ENCODE measurements at places on chromosomes 5 and 9.

DNA sequence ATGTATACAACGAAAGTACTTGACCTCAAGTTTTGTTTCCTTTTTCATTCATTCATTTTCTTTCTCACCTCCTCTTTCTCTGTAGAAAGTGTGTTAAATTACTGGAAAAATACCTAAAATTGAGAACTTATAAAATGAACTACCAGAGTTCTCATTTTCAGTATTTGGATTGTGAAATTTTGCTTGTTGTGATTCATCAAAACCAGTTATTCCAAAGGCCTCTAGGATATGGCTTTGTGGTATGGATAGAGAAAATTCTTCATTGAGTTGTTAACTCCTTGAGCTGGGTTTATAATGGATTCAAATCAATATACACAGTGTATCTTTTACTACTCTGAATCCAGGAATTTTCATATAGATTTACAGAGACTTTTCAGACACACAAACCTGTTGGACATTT is 287.6 kb downstream of the KDM4C start:
- no peak for DNase-seq

DNA sequence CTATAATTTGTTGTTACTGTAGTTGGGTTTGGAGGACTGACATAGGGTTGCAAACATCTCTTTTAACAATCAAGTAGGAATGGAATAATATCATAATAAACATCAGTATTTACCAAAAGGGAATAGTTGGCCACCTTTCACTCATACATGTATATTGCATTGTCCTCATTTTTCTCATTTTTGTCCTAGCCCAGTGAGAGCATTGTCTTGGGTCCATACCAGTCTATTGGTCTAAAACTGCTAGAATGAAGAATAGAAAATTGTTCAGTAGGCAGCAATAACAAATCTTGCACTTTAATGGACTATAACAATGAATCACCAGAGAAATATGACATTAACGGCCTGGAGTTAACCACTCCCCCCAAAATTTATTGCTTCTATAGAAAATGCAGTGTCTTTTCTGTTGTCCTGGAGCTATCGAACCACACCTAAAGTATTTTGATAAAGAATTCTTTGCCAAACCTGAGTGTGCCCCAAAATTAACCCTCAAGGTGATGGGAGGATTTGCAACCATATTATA is 80.9 kb upstream of the IL33 start:
- DNase-seq: no peak

DNA sequence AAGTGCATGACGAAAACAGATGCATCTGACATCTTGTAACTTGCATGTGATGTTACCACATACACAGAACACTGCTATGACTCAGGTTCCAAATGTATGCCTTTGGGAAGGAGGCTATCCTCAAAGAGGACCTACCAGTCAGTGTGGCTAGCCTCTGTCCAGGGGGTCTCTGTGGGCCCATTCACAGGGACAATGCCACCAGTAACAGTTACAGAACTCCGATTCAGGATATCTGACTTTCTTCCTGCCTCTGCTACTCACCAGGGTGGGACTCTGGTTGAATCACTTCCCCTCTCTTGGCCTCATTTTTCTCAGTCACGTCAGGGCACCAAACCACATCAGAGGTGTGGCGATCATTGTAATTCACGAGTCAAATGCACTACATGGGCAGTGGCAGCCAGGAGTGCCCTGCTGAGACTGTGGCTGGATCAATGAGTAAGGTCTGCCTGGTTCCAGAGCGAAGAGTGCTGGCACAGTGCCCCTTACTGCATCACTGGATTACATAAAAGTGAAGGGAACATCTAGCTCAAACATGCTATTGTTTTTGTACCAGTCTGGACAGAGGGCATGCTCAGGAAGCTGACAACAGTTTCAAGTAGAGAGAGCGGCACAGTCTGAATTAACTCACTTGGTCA is 13.2 kb downstream of the ATOX1 start:
- DNase-seq: no peak

GRCh38 chr5:67363963-67364362 is 167.4 kb upstream of the CD180 start:
- DNase-seq: no peak

DNA sequence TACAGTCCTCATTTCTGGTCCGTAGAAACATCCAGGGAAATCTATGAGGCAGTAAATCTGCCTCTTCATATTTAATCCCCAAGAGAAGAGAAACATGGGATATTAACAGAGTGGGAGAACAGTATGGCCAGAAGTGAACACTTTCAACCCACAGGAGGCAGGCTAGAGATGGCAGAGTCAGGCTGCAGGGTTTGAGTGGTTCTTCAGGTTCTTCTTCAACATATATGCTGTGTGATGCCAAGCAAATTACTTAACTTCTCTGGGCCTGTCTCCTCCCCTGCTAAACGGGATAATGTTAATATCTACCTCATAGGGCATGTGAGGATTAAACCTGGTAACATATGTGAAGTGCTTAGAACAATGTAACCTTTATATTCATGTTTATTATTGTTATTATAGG is 321.8 kb downstream of the PSAT1 start:
- no peak for DNase-seq

DNA sequence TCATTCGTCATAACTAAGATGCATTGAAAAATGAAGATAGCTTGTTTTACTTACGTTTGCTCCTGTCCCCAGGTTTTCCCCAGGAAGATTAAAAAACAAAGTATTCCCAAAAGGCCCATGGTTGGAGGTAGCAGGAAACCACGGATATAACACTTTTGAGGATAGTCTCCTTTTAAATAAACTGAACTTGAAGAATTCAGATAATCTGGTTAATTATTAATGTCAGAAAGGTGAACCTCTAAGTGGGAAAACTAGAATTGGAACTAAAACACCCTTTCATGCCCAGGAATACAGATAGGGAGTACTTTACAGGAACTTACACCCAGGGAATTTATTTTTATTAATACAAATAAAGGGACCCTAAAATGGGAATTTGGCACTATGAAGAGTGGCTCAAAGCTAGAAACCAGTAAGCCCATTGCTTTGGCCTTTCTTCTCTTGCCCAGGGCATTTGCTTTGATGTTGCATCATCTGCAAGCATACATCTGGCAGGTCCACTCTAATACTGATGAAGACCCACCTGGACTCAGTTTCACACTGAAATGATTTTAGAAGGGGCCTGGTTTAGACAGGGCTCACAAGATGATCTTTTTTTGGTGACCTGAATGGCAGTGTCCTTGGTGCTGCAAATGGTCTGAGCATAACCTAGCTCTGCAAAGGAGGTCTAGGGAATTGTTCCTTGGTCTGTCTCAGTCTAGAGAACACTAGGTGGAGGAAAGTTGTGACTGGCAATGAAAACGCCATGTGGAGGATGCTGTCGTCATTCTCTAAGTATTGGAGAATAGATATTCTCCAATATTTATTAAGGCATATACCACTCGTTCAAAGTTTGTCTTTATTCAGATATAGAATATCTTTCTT is at the start of gene C5:
C5 (minus strand) TSS at position 148 of the 861 bp plus-strand sequence; CDS start at position 119, 29 bp downstream.
- DNase-seq: no peak

- no peak for DNase-seq
Measured at GRCh38 chr5:10172247-10172646, 77.4 kb downstream of the ATPSCKMT start.

DNA sequence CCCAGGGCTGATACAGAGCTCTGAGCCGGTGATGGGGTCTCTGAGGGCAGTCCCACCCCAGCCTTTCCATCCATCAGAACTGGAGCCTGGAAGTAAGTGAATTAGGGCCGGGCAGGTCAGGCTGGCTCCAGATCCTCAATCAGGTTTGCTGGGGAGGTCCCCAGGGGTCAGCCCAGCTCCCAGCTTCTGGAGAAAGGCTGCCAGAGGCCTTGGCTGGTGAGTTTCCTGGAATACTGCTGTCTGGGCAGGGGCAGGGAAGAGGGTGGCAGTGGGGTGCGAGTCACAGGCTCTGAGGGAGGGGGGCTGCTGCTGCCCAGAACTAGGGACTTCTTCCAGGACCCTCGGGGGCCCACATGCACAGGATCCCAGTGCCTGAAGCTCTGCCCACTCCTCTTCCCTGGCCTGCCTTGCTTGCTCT is 200.6 kb upstream of the MVB12B start:
- no peak for DNase-seq

DNA sequence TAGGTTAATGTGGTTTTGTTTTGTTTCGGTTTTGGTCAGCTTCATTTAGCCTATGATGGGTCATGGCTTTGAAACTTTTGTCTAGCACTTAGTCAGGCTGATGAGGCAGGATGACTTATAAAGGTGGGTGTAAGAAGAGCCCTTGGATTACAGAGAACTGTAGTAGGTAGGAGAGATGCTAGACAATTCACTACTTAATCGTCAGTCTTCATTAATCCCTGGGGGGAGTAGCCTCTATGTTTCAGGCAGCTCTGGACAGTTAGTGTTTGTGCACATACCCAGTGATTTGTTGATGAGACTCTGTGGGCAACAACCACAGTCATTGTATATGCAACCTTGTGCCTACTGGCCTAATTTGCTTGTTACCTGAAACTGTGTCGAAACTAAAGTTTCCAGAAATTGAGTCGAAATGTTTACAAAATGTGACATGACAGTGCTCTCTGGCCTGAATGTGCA is 113.3 kb downstream of the MTREX start:
- DNase-seq: no peak

GRCh38 chr5:94784536-94785505 is 166.4 kb downstream of the SLF1 start:
- DNase-seq: no peak

GRCh38 chr9:27445688-27446087 is 78.4 kb upstream of the IFNK start:
- DNase-seq: no peak

DNA sequence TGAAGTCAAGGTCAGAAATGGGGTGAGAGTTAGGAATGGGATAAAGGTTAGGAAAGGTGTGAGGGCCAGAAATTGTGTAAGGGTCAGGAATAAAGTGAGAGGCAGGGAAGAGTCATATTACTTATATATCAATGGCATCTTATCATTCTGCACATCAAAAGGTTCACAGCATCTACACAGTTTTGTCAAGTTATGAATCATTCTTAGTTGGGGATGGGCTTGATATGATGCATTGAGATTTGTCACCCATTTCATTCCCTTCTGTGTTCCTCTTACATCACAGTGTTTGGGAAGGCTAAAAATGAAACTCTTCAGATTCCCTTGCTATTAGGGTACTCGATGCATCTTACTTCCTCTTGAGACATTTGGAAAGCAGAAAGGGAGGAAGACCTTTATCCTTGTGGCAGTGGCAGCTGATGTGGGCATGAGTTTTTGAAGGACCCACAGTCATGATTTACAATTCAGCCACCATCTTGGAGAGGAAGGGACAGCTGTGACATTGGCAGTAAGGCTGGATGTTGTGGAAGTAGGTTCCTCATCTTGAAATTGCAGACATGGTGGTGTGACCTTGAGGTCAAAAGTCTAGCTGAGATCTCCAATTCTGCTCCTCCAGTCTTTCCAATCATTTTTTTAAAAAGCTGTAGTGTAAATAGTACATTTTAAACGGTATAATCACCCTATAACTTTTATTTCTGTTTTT is 24.2 kb upstream of the NPR3 start:
- no peak for DNase-seq

DNA sequence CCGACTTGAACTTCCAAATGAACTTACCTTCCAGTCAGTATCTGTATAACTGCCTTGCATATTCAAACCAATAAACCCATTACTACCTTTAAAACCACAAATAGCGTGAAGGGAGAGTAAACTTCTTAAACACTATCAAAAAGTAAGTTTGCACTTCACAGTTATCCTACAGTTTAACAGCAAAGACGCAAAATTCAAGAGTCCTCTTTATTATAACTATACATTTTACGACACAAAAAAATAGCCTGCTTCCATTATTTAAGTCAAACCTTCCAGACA is 1.8 kb downstream of the PTBP3 start:
- no peak for DNase-seq

DNA sequence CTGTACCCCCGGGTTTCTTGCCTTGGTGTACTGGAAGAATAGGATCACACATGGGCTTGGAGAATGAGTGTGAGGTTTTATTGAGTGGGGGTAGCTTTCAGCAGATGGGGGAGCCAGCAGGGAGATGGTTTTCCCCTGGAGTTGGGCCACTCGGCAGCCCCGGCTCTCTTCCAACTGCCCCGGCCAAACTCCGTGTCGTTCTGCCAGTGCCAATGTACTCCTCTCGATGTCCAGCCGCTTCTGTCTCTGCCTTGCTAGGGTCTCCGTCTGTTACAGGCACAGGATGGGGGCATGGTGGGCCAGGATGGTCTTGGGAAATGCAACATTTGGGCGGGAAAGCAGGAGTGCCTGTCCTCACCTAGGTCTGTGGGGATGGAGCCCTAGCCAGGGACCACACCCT is 7.6 kb upstream of the PLPP6 start:
- no peak for DNase-seq

- no peak for DNase-seq
Measured at GRCh38 chr9:120710110-120710981, 3.9 kb downstream of the MEGF9 start.

All from cerebellar nuclear complex (tissue), 1 donor.